ENCODE measurements at places on chromosomes 7 and 10.
A peak's percentile ranks its signal among the peaks of the same experiment; 100 is the strongest.

GRCh38 chr7:45161842-45162241 is 4.3 kb downstream of the RAMP3 start:
- DNase-seq = no peak

GRCh38 chr7:445563-446288 is 73.9 kb downstream of the PDGFA start:
- peak; percentile 30 for DNase-seq

GRCh38 chr10:30756151-30756550 is 126.6 kb upstream of the LYZL2 start:
- DNase-seq = no peak

DNA sequence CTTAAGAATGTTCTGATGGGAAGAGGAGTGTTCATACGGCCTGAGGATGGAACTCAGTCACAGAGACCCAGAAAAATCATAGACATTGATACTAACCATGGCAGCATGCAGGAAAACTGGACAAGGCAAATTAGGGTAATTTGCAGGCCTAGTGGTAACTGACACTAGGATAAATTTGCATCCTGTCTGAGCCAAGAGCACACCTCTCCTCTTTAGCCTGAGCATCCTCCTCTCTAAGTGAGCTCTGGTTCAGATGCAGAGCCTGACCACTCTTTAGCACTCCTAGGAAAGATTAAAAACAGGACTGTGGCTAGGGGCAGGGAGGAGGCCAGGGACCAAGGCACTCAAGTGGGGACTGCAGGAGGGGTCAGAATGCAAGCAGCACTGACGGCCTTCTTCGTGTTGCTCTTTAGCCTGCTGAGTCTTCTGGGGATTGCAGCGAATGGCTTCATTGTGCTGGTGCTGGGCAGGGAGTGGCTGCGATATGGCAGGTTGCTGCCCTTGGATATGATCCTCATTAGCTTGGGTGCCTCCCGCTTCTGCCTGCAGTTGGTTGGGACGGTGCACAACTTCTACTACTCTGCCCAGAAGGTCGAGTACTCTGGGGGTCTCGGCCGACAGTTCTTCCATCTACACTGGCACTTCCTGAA is at the start of gene TAS2R41:
TAS2R41 (plus strand) TSS at position 373 of the 650 bp plus-strand sequence; CDS start at position 373, 0 bp downstream.
- no peak for DNase-seq

- no peak for DNase-seq
Measured at GRCh38 chr7:1285556-1286301, 53.1 kb downstream of the UNCX start.
